Stomach (tissue), 19 donors: ENCODE measurements at places on chromosomes 2 and 18. TPM values are rescaled to one million over a fixed set of nuclear protein-coding genes. Genes with fewer than 3 reads are reported as not detected.

GRCh38 chr2:191302459-191303139 lies 57.4 kb downstream of the MYO1B start:
- DNase-seq = no peak
- peaks cover 28% of the 10 kb centered on the region for H3K4me1 ChIP-seq
- no peak overlapping the region for H3K27ac ChIP-seq
- no peak overlapping the region for H3K4me3 ChIP-seq
- no peaks in the 10 kb centered on the region for H3K27me3 ChIP-seq

- no peaks in the 10 kb centered on the region for H3K4me1 ChIP-seq
- no peak for DNase-seq
- H3K27me3 ChIP-seq = no peaks in the 10 kb centered on the region
- H3K36me3 ChIP-seq = peaks cover 6% of the 10 kb centered on the region
- H3K4me3 ChIP-seq = no peak overlapping the region
- no peak overlapping the region for H3K27ac ChIP-seq
Measured at GRCh38 chr2:45554073-45554741, 56.9 kb downstream of the SRBD1 start.

DNA sequence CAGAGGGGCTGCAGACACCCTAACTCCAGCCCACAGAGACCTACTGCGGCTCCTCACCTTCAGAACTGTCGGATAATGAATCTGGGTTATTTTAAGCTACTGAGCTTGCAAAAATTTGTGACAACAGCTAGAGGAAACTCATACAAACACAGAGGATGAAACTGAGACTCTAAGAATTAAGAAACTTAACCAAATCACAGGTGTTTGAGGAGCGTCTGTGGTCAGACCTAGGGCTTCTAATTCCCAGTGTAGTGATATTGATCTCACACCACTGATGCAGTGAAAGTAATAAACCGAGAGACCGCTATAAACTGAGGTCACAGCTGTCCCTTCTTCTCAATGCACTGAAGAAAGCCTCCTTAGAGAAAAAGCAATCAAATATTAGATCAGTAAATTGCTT lies 110.1 kb downstream of the RGPD3 start:
- H3K4me1 ChIP-seq = peaks cover 12% of the 10 kb centered on the region
- no peak overlapping the region for H3K4me3 ChIP-seq
- no peak for DNase-seq
- H3K36me3 ChIP-seq = no peaks in the 10 kb centered on the region

DNA sequence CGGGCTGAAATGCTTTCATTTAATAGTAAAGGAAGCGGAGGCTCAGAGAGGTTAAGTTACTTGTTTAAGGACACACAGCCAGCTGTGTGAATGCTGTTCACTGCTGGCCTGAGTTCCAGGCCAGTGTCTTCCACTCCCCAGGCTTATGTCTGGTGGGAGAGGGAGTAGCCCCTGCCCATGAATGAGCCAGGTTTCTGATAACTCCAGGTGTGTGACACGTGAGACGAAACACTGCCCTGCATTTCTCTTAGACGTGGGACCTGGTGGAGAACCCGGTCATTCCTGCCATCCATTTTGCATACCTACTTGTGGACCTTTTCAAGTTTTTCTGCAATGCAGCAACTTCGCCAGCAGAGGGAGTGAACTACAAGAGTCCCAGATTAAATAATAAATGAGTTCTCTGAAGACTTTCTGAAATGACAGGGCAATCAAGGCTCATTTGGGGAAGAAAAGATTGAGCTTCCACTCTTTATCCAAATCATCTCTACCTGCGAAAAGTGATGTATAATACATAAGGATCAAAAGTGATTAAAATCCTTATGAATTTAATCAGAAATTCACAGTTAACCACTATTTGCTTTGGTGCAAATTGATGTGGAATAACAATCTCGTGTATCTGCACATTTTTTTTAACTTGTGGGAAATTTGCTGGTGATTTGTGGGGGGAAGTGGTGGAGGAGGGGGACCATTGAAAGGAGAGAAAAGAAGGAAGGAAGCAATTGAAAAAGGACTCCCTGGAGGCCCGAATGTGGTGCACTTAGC lies 79.4 kb upstream of the ASB18 start:
- peaks cover 9% of the 10 kb centered on the region for H3K4me1 ChIP-seq
- no peaks in the 10 kb centered on the region for H3K27me3 ChIP-seq
- no peak overlapping the region for H3K4me3 ChIP-seq
- DNase-seq = peak; percentile 71
- no peaks in the 10 kb centered on the region for H3K36me3 ChIP-seq
- no peak overlapping the region for H3K27ac ChIP-seq

- H3K27ac ChIP-seq = no peak overlapping the region
- H3K36me3 ChIP-seq = peaks cover 59% of the 10 kb centered on the region
- DNase-seq = no peak
- H3K4me1 ChIP-seq = no peaks in the 10 kb centered on the region
- H3K4me3 ChIP-seq = no peak overlapping the region
- H3K27me3 ChIP-seq = no peaks in the 10 kb centered on the region
Measured at GRCh38 chr2:17740203-17740602, 13.4 kb downstream of the SMC6 start.

DNA sequence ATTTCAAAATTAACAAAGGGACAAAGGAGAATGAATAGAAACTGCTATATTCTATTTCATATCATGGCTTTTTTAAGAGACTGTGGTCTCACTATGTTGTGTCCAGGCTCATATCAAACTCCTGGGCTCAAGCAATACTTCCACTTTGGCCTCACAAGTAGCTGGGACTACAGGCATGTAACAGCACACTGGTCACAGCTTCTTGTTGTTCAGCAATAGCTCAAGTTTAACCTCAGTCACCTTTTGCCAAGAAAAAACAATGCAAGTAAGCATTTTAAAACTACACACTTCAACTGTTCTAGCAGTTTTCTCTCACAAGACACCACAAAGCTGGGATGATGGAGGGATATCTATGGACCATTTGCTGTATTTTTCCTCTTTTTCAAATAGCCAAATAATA lies 77.1 kb downstream of the ANKRD44 start:
- H3K27ac ChIP-seq = no peak overlapping the region
- H3K27me3 ChIP-seq = no peaks in the 10 kb centered on the region
- no peak overlapping the region for H3K4me3 ChIP-seq
- DNase-seq = no peak

DNA sequence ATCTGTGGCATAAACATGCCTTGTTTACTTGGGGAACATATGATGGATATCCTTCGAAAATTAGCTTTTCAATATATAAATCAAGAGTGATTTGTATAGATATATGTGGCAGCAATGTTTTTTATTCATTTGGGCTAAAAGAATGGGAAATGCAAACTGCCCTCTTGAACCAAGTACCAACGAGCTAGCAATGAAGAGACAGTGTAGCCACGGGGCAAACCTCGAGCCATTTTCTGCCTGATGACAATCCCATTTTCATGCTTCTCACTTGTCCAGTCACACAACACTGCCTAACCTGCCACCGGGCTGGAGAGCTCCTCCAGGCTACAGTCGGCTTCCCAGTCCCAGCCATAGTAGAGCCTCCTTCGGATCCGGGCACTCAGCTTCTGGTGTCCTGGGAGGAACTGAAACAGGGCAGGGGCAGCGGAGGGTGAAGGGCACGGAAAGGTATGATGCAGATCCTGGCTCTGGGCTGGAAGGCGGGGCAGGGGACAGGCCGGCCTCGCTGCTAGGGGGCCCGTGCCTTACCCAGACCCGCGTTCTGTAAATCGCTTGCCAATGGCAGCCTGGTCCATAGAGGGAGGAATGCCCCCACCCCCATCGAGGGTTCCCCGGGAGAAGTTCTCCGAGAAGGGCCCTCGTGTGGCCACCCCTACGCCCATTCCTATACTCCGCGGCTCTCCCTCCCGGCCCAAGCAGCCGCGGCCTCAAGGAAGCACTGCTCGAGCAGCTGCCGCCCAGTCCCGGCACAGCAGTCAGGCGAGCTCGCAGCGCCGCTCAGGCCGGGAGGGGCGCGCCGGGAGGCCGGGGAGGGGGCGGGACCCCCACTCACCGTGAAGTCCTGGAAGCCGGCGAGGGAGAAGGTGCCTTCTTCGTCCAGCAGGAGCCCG lies 552 bp downstream of the CNPPD1 start:
- peak; percentile 58 for DNase-seq
- peak overlapping the region; percentile 89 for H3K4me3 ChIP-seq
- no peaks in the 10 kb centered on the region for H3K27me3 ChIP-seq

DNA sequence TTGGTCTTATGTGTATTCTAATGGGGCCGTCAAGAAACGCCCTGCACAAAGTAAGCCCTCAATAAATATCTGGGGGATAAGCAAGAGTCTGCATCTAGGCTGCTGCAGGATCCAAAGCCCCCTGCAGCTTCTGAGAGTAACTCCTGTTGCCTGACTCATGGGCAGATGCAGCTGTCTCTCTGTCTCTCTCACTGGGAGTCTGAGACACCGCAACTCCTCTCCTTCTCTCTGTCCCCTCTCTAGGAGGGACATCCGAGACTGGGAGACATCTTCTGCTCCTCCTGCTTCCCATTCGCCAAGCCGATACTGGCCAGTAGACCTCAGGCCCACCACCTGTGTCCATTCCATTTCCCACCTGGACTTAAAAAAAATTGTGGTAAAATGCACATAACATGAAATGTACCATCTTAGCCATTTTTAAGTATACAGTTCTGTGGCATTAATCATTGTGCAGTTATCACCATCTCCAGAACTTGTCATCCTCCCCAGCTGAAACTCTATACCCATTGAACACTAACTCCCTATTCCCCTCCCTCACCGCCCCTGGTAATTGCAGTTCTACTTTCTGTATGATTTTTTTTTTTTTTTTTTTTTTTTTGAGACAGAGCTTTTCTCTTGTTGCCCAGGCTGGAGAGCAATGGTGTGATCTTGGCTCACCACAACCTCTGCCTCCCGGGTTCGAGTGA lies 20.1 kb downstream of the DYSF start:
- H3K4me1 ChIP-seq = no peaks in the 10 kb centered on the region
- peaks cover 10% of the 10 kb centered on the region for H3K27me3 ChIP-seq
- H3K27ac ChIP-seq = no peak overlapping the region
- H3K36me3 ChIP-seq = no peaks in the 10 kb centered on the region
- DNase-seq = no peak

GRCh38 chr2:218822622-218823021 lies 9.0 kb downstream of the PRKAG3 start:
- H3K4me1 ChIP-seq = no peaks in the 10 kb centered on the region
- no peaks in the 10 kb centered on the region for H3K36me3 ChIP-seq

DNA sequence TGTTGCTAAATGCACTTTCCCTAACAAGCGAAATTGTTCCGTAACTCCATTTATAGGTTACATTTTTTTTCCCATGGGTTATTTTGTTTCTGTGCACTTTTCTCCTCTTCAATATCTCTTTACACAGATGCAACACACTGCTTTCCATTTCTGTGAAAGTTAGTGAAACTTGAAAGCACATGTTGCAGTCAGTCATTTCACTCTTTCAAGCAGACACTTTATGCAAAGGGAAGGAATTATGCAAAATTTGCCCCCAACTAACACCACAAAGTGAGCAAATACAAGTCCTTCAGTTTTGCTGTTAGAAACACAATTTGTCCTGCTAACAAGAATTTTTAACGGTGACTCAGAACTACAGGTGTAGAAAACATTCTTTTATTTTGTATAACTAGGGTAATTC lies 124.8 kb downstream of the PTH2R start:
- no peak overlapping the region for H3K4me3 ChIP-seq
- H3K27me3 ChIP-seq = no peaks in the 10 kb centered on the region
- DNase-seq = no peak
- no peaks in the 10 kb centered on the region for H3K4me1 ChIP-seq

DNA sequence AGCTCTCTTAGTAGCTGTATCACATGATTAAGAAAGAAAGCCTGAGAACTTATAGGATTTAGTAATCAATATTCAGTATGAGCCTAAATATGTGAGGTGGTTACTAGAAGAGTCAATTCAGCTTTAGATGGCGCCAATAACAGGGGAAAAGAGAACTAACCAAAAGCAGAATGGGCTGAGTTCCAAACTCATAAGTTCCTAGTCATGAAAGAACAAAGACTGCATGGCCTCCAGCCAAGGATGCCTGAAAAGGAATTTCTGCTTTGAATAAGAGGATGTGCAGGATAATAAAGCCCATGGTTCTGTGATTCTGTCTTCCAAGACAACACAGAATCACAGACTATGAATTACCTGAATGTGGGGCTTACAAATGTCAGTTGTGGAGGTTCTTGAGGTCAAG lies 196.5 kb downstream of the SATB2 start:
- no peaks in the 10 kb centered on the region for H3K4me1 ChIP-seq
- no peaks in the 10 kb centered on the region for H3K27me3 ChIP-seq
- no peaks in the 10 kb centered on the region for H3K36me3 ChIP-seq
- H3K27ac ChIP-seq = no peak overlapping the region
- no peak overlapping the region for H3K4me3 ChIP-seq

- H3K4me3 ChIP-seq = no peak overlapping the region
- H3K4me1 ChIP-seq = peaks cover 10% of the 10 kb centered on the region
- no peaks in the 10 kb centered on the region for H3K36me3 ChIP-seq
- no peak for DNase-seq
- H3K27me3 ChIP-seq = no peaks in the 10 kb centered on the region
- no peak overlapping the region for H3K27ac ChIP-seq
Measured at GRCh38 chr2:152437276-152438108, 102.5 kb downstream of the FMNL2 start.

DNA sequence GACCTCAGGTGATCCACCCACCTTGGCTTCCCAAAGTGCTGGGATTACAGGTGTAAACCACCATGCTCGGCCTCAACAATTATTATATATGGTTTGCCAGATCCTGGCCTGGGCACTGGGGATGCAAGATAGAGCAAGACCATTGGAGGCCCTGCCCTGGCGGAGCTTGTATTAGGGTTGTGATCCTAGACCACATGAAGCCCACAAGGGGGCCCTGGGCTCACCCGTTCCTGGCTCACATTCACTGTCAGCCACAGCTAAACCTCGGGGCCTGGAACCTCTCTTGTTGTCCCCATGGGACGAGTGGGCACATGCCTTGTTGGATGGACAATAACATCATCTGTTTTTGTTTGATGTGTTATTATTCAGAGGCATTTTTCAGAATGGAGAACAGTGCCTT lies 14.9 kb downstream of the HPCAL1 start:
- H3K27me3 ChIP-seq = no peaks in the 10 kb centered on the region
- no peaks in the 10 kb centered on the region for H3K36me3 ChIP-seq
- no peak overlapping the region for H3K4me3 ChIP-seq

- H3K4me3 ChIP-seq = no peak overlapping the region
- H3K36me3 ChIP-seq = no peaks in the 10 kb centered on the region
- no peaks in the 10 kb centered on the region for H3K4me1 ChIP-seq
Measured at GRCh38 chr2:192885569-192886160, 690.9 kb upstream of the TMEFF2 start.

GRCh38 chr2:180739070-180739469 lies 241.3 kb upstream of the UBE2E3 start:
- no peaks in the 10 kb centered on the region for H3K4me1 ChIP-seq
- DNase-seq = no peak
- H3K27me3 ChIP-seq = no peaks in the 10 kb centered on the region
- no peaks in the 10 kb centered on the region for H3K36me3 ChIP-seq
- no peak overlapping the region for H3K27ac ChIP-seq

DNA sequence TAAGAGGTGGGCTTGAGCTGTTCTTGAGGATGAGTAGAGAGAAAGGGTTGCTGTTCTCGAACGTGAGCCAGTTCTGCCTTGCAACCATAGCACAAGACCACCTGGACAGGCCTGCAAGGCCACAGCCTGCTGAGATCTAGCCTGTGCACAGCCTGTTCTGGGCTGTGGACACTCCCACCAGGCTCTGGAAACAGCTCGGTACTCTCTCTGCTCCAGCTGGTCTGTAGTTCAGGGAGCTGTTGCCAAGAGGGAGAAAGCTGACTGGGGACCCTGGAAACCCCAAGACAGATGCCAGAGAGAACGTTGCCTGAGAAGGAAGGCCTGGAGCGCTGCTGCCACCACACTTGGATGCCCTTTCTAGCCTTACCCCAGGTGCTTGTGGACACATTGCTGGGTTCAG lies 69.8 kb downstream of the CTIF start:
- no peak overlapping the region for H3K4me3 ChIP-seq
- DNase-seq = peak; percentile 36
- H3K27me3 ChIP-seq = no peaks in the 10 kb centered on the region
- H3K36me3 ChIP-seq = no peaks in the 10 kb centered on the region

Gene ZNF385B
- total RNA-seq = 1.8 TPM

Gene ABCG5
- not detected for total RNA-seq

Gene SEPTIN10
- 29.0 TPM for total RNA-seq

Gene FBLN7
- 2.2 TPM for total RNA-seq
